ENCODE measurements at places on chromosomes 11 and 22.

DNA sequence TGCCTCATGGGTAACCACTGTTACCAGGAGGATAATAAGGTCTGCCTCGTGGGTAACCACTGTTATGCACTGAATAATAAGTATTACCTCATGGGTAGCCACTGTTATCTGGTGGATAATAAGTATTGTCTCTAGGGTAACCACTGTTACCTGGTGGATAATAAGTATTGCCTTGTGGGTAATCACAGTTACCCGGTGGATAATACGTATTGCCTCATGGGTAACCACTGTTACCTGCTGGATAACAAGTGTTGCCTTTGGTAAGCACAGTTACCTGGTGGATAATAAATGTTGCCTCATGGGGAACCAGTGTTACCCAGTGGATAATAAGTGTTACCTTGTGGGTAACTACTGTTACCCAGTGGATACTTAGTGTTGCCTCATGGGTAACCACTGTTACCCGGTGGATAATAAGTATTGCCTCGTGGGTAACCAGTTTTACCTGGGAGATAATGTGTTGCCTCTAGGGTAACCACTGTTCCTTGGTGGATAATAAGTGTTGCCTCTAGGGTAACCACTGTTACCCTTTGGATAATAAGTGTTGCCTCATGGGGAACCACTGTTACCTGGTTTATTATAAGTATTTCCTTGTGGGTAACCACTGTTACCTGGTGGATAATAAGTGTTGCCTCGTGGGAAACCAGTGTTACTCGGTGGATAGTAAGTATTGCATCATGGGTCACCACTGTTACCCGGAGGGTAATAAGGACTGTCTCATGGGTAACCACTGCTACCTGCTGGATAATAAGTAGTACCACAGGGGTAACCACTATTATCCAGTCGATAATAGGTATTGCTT lies 10.6 kb upstream of the NXPE4 start:
- DNase-seq: no peak

DNA sequence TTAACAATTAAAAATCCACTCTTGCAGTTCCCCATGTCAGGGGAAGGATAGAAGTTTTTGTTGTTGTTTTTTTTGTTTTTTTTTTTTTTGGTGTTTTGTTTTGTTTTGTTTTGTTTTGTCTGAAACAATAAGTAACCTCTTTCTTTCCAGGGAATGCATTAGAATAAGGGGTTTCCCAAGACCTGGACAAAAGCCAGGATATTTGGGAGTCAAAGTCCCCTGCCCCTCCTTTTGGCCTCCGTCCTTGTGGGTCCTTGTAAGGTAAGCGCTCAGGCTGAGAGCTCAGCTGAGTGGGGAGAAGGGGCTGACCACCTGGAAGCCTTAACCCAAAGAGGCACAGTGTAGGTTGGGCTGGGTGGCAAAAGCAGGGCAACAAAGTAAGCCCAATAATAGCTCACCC lies 515.4 kb downstream of the SOX6 start:
- no peak for DNase-seq

DNA sequence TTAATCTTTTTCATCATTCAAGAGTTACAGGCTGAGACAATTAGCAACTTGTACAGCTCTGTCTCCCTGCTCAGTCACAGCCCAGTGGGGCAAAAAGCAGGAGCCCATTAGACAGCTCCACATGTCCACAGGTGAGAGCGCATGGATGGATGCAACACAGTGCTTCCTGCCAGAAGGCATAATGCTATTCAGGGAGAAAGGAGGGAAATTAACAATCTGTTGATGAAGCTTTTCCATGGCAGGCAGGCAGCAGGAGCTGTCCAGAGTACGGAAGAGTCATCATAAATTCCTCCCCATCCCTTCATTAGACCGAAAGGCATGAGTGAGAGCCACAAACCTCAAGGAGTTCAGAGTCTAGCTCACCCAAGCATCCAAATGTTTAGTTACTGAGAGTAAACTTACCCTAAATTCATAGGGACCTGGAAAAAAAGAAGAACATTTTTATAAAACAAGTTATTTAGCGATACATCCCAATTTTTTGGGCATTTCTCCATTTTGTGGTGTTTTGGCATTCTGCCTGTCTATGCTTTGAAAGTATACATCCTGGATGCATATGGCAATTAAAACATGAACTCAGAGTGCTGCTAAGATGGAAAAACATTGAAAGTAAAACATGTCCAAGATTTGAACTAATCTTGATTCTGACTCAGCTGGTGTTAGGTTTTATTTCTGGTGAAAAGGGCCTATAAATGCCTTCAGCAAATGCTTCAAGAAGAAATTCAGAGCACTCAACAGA lies 428.1 kb downstream of the OPCML start:
- DNase-seq: no peak

DNA sequence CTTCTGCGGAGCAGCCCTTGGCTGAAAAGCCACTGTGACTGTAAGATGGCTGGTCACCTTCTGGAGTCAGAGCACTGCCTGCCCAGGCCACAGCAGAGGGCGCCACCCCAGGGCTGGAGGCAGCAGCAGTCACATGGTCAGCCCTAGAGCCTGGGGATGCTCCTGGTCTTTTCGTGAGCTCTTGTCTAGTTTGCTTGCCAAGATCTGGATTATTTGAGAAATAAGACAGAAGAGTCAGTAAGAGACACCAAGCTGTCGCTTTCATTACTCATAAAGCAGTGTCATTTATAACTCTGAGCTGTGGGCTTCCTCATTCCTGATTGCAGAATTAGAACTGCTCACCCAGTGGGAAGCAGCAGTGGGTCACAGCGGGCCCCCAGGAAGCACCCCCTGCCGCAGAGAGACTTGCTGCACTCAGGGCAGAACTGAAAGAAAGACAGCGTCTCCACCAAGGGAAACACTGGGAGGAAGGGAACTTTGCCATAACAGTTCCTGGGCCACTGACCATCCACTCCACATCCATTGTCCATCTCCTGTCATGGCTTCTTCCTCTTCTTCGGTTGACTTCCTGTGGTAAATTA lies 56.7 kb downstream of the PPP6R2 start:
- no peak for DNase-seq

DNA sequence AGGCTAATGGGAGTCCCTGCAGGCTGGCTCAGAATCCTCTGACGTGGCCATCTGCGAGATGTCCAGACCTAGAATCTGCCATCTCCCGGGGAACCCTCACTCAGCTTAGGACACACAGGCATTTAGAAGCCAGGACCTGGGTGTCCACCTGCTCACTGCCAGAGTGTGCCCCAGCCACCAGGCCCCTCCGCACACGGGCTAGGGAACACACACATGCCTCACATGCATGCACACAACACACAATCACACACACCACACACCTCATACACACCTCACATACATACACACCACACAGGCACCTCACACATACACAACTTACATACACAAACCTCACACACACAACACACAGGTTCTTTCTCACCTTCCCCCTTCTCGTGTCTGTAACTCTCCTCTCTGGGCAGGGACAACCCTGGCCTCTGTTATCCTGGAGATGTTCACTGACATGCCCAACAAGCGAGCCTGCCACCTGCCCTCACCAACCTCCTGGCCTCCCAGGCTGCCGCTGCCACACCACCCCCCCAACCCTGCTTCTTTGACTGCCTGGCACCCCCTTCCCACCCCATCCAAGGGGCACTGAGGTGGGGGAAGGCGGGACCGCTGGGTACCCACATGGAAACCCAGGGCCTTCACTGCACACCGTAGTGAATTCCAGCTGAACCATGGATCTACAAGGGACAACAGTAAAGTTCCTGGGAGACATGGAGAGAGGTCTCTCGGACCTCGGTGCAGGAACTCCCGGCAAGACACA lies 38.1 kb downstream of the GNB1L start:
- peak; percentile 18 for DNase-seq

DNA sequence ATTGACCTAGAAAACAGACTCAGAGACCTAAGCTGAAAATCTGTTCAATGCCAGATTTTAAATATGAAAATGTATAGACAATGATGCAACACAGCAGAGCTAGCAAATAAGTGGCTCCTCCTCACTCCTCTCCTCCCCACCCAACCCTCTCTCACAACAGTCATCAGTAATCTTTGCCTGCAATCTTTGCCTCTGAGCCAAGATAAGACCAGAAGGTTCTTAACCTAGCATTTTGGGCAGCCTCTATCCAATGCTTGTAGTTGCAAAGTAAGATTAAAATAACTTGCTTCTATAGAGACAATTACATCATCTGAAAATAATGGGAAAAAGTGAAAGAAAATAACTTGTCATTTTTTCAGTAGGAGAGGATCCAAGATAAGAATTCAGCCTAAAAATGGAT lies 117.3 kb downstream of the PARVA start:
- DNase-seq: no peak

DNA sequence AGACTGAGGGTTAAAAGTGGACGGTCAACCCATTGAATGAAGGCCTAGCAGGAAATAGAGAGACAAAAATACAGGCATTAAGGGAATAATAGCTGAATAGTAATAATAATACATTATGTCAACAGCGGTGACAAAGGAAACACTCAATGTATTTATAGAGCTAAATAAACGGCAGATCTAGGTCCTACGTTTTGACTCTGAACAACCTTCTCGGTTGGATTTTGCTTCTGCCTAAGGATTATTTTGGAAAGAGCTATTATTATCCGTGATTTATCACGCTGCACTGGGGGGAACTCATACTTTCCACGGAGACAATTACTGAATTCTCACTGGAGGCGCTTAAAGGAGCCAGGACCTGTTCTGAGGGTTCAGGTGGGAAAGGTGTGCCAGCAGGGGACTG lies 118.2 kb upstream of the KIRREL3 start:
- DNase-seq: no peak

DNA sequence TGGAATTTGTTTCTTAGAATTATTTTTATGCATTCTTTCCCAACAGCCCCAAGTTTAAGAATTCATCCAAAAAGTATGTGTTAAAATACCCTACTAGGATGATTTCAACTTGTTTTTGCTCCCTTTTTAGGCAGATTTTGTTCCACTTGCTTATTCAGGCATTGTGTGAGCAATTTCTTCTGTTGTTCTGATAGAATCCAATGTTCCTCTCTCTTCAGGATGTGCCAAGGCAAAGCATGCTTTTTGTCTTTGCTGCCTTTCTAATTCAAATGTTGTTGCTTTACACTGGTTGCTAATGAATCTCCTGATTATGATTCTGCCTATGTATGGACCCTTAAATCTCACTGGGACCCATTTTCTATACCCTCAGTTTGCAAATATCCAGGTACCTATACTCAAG lies 131.2 kb upstream of the ARHGAP42 start:
- no peak for DNase-seq

DNA sequence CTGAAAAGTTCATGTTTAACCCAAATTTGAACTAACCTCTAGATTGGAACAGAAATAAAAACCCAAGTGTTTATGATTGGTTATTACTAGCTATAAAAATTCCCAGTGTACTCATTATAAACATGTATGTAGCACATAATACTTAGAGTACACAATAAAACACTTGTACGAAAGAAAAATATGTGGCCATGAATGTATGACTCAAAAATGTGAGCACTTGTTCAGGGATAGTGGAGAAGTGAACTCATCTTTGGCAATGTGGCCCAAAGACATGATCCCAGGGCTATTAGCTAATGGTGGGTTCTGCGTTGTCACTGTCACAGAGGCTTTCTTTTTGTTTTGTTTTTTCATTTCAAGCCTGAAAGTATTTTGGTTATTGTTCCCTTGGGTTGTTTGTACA lies 72.0 kb downstream of the PPFIBP2 start:
- no peak for DNase-seq

- DNase-seq: no peak
Measured at GRCh38 chr11:98056945-98057344, 963.8 kb upstream of the CNTN5 start.

DNA sequence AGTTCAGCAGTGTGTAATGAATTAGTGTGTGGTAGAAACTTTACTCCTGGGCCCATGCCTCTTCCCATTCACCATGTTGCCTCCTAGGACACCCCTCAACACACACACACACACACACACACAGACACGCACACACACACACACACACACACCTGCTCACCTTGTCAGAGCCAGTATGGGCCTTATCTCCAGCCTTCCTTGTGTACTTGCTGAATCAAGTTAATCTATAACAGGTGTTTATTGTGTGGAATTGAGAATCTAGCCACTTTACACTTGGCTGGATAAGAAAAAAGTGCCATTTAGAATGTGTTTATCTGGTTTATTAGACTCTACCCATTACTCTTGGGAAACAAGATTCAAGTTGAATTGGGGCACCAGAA lies 14.5 kb upstream of the ZDHHC13 start:
- DNase-seq: no peak

DNA sequence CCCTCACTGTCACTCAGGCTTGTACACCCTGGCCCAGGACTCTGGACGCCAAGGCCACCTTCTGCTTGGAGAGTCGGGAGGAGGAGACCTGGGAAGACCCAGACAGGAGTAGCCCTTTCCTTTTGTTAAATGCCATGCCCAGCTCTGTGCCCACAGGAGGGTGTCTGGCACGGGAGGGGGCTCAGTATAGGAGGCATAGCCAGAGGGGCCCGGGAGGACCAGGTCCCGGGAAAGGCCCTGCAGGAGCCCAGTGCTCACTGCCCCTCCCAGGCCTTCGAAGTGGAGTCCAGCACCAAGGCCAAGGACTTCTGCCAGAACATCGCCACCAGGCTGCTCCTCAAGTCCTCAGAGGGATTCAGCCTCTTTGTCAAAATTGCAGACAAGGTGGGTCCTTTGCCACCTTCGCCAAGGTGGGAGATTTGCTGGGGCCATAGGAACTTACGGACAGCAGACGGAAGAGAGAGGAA lies 79.0 kb downstream of the MYO7A start:
- DNase-seq: peak; percentile 42

- DNase-seq: no peak
Measured at GRCh38 chr11:110565357-110566336, 135.9 kb downstream of the FDX1 start.

DNA sequence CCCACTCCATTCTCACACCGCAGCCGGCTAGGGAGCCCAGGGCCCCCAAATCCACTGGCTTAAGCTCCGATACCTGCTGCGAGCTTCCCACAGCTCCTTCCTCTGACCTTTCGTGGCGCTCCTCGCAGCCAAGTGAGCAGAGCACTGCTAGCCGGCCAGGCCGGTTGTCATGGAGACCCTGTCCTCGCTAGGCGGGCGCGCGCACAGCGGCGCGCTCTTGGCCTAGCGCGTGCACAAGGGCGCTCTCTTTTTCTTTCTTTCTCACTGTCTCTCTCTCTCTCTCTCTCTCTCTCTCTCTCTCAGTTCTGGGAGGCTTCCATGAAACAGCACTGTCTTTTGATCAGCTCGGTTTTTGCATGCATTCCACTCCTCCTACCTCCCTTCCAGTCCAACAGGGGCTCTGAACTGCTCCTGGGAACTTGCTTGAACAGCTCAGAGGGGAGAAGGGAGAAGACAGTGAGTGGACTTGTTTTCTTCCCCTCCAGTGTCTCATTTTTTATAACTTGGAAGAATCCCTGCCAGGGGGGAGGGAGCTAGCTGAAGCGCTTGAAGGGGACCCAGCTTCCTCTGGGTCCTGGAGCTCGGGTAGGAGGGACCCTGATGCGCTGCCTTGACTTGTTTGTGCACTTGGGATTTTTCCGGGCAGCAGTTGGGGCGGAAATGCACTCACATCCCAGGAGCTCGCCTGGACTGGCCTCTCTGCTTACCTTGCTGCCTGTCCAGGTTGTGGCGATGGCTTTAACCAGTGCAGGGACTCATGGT lies 100.3 kb upstream of the AKIP1 start:
- no peak for DNase-seq

Measured in activated CD8-positive, alpha-beta memory T cell treated with anti-CD3 and anti-CD28 coated beads, Interleukin-2, amount 50 U/mL, for 48 hours (primary cell).